GM04503 (cell line): ENCODE measurements at places on chromosomes 5 and 9.
A peak's percentile ranks its signal among the peaks of the same experiment; 100 is the strongest.

GRCh38 chr9:108444400-108445358 lies 411.1 kb downstream of the ACTL7B start:
- DNase-seq = peak; percentile 89

- no peak for DNase-seq
Measured at GRCh38 chr9:129839324-129840023, 4.2 kb downstream of the USP20 start.

- no peak for DNase-seq
Measured at GRCh38 chr9:137044502-137045177, 1.3 kb downstream of the NPDC1 start.

DNA sequence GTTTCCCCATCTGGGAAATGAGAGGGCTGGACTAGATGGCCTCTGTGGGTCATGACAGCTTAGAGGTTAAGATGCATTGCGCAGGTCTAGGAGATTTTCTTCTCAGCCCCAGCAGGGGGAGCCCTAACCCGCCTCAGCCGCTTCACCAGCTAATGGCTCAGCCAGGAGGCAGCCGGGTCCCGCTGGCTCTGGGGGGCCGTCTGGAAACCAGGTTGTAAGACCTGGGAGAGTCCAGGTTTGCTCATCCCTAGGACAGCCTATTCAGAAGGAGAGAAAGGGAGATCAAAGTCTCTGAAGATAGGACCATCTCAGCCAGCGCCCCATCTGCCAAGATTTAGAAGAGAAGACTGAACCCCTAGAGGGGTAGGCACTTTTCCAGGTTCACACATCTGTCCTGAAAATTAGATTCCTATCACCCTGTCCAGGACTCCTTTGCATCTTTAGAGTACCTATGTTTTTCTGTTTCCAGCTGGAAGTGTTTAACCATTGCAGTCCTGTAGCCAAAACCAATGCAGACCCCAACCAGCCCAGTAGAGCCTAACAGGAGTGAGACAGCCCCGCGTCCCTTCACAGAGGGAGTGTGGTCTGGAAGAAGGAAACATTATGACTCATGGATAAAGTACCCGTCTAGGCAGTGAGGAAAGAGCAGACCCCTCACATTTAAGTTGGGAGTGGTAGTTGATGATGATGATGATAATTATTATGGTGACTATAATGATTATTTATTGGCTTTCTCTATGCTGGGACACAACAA lies 27.5 kb downstream of the SPARC start:
- DNase-seq = no peak

DNA sequence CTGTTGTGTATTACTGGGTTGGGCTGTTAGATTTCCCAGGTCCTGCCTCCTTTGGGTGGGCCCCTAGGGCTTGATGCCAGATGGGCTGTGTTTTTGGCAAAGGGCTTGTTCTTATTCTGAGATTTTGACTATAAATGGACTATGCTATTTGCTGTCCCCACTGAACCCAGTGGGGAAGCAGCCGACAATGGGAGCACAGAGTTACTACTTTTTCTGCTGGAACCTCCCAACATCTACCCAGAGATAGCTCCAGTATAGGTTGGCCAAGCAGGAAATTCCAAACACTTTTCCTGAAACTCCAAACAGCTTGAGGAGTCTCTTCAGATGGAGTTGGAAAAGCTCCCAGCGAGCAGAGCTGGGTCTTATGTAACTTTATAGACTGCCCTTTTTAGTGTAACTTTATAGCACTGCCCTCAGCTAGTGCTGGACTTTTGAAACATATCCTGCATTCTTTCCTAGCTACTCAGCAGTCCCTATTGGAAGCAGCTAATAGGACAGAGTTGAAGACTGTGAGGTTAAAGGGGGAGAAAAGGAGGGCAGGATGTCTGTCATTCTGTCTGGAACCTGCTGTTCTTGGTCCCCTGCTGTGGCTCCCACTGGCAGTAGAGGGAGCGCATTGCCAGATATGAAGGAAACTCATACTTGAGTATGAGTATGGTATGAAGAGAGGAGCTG lies 21.0 kb downstream of the RUSC2 start:
- peak; percentile 100 for DNase-seq

DNA sequence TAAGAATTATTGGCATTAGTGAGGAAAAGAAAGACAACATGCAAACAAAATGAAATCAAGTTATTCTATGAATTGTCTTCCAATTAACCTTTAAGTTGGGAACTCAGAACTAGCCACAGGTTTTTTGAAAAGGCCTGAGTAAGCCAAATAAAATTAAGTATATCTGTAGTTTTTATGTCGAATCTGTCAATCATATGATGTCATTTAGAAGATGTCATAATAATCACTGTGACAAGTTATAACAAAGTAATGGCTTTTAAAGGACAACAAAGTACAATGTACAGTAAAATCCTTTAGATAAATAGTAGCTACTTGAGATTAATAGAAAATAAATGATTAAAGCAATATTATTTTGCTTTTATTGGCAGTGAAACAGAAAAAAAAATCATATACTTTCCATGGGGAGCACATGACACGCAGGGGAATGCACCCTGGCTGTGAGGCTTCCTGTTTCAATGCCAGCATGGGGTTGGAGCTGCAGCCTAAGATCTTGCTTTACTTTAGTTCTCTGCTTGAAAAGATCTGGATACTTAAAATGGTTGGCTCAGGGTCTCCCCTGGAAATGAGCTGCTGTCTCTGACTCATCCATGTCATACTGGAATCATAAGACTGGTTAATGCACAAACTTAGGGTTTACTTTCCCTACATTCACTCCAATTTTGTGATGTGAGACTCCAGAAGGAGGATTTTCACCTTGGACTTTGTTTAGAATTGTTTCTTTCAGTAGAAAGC lies 284.3 kb downstream of the TAF11L14 start:
- DNase-seq = no peak

GRCh38 chr5:142143878-142144277 lies 35.3 kb downstream of the NDFIP1 start:
- no peak for DNase-seq

DNA sequence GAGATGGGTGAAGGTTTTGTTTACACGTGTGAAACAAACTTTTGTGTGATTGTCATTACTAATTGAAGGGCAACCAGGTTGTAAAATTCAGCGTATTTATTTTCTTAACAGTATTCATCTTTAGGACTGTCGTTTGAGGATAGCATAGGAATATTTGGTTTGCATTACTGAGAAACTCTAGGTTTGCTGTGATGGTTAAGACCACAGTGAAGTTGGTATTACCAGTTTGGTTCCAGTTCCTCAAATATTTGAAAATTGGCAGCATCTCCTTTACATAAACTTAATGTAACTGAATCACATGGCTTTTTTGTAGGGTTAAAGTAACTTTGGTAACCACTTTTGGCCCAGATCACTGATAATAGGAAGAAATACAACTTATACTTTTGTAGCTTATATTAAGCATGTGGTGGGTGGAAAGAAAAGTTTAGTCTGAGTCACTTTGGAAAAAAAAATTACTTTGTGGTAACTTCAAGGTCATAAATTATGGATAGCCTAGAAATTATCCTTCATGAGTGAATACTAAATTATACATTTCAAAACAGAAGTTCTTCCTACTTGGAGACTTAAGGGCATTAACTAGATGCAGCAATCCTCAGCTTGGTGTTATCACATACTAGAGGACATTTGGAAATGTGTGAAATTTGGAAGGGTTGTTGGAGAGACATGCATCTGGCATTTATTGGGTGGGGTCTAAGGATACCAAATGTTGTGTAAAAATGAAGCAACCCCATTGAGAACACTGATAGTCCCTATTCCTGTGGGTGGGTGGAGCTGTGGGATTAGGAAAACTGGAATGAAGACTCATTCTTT lies 33.9 kb downstream of the G3BP1 start:
- peak; percentile 80 for DNase-seq

- DNase-seq = no peak
Measured at GRCh38 chr9:137467161-137467581, 8.0 kb upstream of the NSMF start.

GRCh38 chr5:156552855-156553358 lies 225.9 kb downstream of the SGCD start:
- DNase-seq = no peak

GRCh38 chr5:173494446-173494845 lies 122.0 kb downstream of the BOD1 start:
- DNase-seq = no peak

GRCh38 chr5:145968970-145969713 lies 32.8 kb downstream of the SH3RF2 start:
- no peak for DNase-seq

- peak; percentile 27 for DNase-seq
Measured at GRCh38 chr5:149227168-149227826, 44.4 kb upstream of the AFAP1L1 start.

DNA sequence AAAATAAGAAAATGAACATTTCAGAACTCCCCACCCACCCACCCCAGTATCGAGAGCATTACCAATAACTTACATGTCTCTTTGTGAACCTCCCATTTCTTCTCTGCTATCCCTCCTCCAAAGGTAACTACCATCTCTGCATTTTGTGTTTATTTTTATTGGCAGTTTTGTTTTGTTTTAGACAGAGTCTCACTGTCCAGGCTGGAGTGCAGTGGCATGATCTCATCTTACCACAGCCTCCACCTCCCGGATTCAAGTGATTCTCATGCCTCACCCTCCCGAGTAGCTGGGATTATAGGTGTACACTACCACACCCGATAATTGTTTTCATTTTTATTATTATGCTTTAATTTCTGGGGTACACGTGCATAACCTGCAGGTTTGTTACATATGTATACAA lies 21.7 kb upstream of the GLIS3 start:
- no peak for DNase-seq

GRCh38 chr5:14342306-14342705 lies 199.2 kb downstream of the TRIO start:
- peak; percentile 8 for DNase-seq

DNA sequence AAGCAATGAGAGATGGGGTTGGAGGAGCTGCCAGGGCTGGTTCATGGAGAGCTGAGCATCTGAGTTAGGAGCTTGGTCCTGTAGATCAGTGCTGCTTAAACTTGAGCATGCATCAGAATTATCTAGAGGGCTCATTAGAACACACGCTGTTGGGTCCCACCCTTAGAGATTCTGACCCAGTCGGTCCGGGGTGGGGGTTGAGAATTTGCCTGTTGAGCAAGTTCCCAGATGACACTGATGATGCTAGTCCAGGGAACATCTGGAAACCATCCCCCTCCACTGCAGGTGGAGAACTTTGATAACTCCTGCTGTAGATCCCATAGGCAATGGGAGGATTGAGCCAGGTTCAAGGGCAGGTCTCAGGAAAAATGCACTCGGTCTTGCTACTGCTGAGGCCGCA lies 158.0 kb upstream of the KLF4 start:
- no peak for DNase-seq

- DNase-seq = no peak
Measured at GRCh38 chr9:93480262-93480661, 26.9 kb upstream of the FAM120AOS start.

DNA sequence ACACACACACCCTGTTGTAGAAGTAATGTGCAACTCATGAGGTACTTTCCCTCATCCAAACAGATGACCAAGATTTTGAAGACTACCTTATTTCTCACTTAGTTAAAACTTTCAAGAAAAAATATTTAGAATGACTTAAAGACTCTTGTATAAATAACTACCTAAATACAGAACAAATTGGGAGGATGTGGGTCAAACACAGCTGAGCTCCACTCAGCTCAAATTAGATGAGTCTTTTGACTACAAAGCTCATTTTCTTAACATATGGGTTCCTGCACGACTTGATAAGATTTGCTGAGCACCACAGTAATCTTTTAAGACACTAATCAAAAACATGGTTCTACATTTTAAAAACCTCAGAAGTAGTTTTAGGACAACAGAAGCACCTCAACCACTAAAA lies 8.9 kb downstream of the MTX3 start:
- DNase-seq = no peak

DNA sequence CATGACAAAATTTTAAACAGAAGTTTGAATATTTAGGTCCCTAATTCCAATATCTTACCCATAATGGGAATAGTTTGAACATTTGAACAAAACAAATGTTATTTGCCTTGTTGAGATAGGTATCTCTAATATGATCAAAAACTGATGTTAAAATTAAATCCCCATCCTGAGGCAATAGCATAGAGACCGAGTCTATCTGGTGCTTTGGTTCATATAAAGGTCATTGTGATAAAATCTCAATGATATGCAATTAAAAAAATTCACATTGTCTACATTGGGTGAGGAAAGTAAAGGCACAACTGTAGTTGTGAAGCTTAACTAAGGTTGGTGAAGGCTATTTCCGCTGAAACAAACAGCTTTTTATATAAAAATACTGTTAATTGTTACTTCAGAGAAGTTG lies 318.3 kb downstream of the CAAP1 start:
- no peak for DNase-seq

DNA sequence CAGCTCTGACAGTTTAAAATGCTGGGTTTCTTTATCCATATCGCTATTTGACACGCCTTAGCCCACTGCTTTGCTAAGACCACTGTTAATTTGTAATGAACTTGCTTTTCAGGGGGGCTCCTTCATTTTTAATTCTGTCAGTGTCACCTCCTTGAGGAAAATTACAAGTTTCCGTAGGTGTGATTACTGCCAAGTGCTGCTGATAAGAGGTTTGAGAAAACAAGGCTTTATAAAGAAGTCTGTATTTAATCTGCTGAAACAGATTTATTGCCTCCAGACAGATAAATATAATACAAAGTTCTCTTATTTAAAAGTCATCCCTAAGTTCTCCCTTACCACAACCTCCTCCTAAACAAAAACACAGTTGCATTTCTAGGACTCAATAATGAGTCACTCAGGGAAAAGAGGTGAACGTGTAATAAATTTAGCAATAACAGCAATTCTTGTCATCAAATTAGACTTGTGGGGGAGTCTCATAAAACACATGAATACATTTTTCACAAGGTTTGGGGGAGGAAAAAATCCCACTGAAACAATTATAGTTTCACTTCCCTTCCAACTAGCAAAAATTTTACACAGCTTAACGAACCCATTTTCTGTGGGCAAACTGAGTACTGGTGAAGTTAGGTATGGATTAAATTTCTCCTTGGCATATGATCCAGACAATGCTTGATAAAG lies 72.8 kb downstream of the MAPKAP1 start:
- DNase-seq = no peak

- DNase-seq = no peak
Measured at GRCh38 chr9:116700279-116700678, 13.2 kb downstream of the TRIM32 start.

- peak; percentile 93 for DNase-seq
Measured at GRCh38 chr9:87193925-87194868, 246.9 kb upstream of the GAS1 start.

DNA sequence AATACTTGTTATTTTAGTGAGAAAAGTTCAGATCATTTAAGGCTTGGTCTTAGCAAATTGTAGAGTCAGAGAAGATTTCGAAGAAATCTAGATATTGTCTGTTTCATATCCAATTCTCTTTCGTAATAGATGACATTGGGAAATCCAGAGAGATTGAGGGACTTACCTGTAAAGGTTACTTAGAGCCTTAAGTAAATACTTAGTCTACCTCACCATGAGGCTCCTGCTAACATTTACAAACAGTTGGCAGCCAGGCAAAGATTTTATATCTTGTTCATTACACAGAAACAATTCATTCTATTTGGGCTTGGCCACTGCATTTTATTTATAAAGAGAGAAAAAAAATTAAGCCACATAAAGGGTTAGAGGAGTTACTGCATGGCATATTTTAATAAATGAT lies 70.3 kb downstream of the FGF10 start:
- no peak for DNase-seq
